ENCODE measurements at places on chromosomes 3 and 15.

GRCh38 chr15:35838424-35839111 is 292.6 kb upstream of the DPH6 start:
- DNase-seq = no peak

DNA sequence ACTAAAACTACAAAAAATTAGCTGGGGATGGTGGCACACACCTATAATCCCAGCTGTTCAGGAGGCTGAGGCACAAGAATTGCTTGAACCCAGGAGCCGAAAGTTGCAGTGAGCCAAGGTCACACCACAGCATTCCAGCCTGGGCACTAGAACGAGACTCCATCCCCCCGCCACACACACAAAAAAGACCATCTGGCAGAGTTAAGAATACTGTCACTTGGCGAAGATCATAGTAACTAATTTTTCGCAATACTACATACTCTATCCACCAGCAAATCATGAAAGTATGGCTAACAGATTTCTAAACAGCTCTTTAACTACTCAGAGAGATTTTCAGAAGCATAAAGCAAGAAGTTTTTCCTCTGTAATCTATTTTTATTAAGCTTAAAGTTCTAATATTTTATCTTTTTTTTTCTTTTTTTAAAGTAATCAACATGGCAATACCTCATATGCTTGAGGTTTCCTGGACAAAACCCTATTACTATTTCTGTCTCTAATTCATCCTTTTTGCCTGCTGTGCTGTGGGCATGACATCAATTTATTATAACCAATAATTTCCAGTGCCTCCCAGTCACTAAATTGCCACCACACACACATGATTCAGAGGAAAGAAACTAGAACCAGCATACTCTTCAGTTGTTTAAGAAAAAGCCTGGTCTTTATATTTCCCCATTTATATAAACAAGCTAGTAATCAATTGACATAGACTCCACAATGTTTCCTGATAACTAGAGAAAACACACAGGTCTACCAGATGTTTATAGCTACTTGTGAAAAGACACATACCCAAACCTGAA is 46.9 kb downstream of the CHSY1 start:
- no peak for DNase-seq

DNA sequence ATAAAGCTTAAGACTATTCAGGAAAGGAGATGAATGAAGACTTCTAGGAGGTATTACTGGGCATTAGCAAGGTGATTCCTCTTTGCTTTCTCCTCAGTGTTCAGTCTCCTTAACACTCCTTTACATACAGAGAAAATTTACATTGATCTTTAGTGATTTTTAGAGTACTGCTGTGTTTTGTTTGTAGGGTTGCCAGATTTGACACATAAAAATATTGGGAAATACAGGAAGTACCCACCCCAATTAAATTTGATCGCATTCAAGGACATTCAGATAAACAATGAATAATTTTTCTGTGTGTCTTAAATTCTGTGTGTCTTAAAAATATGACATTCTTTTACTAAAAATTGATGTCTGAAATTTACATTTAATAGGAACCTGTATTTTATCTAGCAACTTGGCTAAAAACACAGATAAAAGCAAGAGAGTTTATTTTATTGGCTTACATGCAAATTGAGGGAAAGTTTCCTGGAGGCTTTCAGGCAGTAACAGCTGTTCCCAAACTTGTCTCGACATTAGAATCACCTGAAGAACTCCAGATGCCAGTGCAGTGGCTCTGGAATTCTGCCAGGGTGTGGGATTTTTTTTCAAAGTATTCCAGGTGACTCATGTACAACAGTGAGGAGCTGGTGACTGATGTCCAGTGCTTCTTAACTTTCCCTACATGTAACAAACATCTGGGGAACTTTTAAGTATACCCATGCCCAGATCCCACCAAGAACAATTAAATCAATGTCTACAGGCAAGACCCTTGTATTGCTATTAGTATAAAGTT is 23.4 kb upstream of the PLOD2 start:
- DNase-seq = no peak

GRCh38 chr3:139710212-139710611 is 32.4 kb upstream of the NMNAT3 start:
- DNase-seq = no peak

- DNase-seq = no peak
Measured at GRCh38 chr3:109081746-109082510, 36.0 kb downstream of the MORC1 start.

- DNase-seq = no peak
Measured at GRCh38 chr3:46931631-46932331, 44.8 kb downstream of the CCDC12 start.

GRCh38 chr3:130935761-130936492 is 42.0 kb downstream of the ATP2C1 start:
- no peak for DNase-seq

DNA sequence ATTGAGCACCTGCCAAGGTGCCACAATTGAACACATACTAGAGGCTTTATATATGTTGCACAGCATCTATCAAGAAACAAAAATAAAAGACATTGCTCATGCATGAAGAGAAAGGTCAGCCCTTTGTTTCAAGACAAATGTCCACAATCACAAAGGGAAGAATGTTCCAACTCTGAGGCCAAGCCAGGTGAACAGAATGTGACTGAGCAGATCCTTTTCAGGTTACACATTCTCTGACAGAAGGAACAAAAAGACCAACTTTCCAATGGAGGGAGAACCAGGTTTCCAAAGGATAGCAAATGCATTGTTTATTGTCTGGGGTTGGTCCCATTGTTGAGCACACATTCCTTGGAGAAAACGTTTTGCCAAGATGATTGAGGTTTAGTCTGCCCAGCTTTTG is 50.2 kb upstream of the FAM174B start:
- DNase-seq = no peak

GRCh38 chr3:42728668-42729364 is 26.2 kb upstream of the HHATL start:
- no peak for DNase-seq

- no peak for DNase-seq
Measured at GRCh38 chr3:101964861-101965260, 115.5 kb downstream of the NFKBIZ start.

DNA sequence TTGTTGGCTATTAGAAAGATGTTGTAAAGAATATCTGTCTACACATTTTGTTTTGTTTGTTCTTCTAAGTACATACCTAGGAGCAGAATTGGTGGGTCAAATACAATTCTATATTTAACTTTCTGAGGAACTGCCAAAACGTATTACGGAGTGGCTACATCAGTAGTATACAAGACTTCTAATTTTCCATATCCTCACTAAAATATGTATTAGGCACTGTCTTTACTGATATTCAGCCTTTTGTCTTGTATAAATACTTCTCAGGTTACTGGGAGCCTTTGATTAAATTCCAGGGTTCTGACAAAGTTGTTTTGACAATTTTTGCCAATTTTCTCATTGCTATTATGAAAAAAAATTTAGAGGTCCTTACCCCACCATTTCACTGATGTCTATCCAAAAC is 146.7 kb downstream of the NR2E3 start:
- no peak for DNase-seq

GRCh38 chr3:61155701-61156292 is 95.5 kb downstream of the FHIT start:
- no peak for DNase-seq

GRCh38 chr15:29998033-29998432 is 84.7 kb upstream of the GOLGA8J start:
- DNase-seq = no peak

DNA sequence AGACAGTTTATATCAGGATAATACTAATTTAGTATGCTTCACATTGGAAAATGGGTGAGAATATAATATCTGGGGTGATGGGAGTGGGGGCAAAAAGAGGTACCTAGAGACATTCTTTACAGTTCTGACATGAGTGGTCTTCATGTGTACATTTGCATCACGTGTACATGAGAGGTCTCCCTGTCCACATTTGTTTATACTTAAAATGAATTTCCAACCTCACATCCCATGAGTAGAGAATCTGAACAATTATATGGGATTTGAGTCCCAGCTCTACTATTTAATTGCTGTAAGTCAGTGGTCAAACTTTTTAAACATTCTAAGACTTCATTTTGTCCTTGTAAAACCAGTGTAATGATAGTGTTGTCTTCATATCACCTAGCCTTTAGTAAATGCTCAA is 408.4 kb downstream of the NAALADL2 start:
- DNase-seq = no peak

DNA sequence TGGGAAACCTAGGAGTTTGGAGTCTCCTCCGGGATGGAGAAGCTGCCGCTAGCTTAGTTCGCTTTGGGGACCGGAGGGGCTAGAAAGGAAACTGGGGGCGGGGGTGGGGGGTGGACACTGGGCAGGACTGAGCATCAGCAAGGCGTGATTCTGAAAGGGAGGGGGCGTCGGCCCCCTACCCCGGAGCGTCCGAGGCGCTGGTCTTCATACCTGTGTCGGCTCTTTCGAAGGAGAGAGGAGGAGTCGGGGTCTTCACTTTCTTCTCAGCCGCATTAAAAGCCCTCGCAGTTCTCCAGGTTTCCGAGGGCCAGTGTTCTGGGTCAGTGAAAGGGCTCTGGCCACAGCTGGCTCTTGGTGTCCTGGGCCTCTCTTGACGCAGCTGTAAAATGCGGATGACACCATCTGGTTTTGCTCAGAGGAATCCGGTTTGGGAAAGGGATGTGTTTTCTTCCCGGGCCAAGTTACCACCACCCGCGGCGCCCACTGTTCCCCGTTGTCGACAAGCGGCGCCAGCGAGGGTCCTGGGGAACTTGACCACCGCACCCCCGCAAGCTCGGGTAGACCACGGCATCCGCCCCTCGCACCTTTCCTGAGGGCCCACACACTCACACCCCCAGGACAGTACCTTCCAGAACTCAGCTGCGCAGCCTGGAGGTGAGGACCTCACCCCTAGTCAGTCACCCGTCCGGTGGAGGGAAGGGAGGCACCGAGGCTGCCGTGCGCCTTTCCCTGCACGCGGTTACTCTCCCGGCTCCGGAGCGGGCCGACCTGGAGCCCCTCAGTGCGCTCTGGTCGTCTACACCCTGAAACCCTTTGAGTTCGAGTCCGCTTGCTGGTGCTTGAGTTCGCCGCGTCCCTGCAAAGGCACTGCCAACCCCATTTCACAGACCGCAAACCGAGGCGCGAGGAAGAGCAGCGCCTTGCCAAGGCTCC is 660 bp downstream of the CCK start:
- DNase-seq = no peak

DNA sequence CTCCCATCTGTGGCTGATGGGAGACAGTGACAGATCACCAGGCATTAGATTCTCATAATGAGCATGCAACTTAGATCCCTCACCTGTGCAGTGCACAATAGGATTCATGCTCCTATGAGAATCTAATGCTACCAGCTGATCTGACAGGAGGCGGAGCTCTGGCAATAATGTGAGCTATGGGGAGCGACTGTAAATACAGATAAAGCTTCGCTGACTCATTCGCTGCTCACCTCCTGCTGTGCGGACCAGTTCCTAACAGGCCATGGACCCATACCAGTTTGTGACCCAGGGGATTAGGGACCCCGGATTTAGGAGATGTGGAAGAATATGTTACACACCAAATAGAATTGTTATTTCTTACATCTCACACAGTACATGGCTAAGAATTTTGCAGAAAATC is 6.7 kb downstream of the ARGFX start:
- DNase-seq = no peak

- DNase-seq = no peak
Measured at GRCh38 chr15:36635681-36636080, 56.3 kb downstream of the CDIN1 start.

GRCh38 chr3:159627229-159627628 is 361.4 kb upstream of the IL12A start:
- no peak for DNase-seq

DNA sequence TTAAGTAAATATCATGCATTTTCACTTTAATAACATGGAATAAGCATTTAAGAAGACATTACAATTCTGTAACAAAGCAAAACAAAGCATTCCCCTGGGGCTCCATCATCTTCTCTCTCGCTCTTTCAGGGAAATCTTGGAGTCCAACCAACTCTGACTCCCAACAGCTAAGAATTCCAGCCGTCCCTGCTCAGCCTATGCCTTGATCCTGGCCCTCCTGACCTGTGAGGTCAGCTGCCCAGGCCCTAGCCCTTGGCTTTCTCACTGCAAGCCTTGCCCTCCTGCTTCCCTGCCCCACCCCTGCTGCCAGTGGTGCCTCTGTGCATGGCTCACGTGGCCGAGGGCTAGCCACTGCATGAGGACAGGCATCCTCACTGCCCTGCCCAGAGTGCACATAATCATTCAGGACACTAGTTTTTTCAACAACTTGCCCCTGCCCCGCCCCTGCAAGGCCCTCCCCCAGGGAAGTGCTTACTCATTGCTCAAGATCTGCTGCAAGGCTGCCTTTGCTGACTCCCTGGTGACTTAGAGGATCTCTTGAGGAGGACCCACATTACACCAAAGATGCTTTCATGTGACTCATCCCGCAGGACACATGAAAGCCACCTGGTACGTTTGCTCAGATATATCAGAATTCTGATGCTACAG is 37.6 kb downstream of the MTMR10 start:
- no peak for DNase-seq

GRCh38 chr3:9327578-9327977 is 35.3 kb upstream of the THUMPD3 start:
- no peak for DNase-seq

- no peak for DNase-seq
Measured at GRCh38 chr15:93716615-93717231, 514.6 kb upstream of the MCTP2 start.

DNA sequence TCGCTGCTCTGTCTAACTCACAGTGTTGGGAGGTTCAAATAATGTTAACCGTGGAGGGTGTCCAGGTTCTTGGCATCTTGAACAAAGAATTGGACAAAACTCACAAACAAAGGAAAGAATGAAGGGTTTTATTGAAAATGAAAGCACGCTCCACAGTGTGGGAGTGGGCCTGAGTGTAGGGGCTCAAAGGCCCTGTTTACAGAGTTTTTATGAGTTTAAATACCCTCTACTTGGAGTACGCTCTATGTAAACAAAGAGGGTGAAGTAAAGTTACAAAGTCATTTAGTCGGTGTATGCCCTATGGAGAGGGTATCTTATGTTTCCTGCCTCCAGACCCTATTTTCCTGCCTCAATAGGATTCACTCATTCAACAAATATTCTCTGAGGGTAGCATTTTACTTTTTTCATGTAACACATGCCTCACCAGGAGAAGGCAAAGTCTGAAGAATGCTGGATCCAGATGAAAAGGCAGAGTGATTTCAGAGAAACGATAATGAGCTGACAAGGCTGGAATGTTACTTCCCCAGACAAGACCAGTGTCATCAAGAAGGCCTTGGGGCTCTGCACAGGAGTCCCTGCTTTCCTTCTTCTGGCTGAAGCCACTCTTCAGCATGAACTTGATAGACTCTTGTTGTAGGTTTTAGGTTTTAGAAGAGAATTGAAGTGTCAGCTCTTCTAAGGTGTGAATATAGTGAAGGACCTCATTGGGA is 163.6 kb downstream of the FAM43A start:
- DNase-seq = no peak
